Glutamatergic neuron (in vitro differentiated cells): ENCODE measurements at places on chromosomes 11 and 22. TPM values are rescaled to one million over a fixed set of nuclear protein-coding genes. Genes with fewer than 3 reads are reported as not detected.
A peak's percentile ranks its signal among the peaks of the same experiment; 100 is the strongest.

The DKK3 gene
- total RNA-seq: 131 TPM

The CPT1B gene
- 118 TPM for total RNA-seq

The CDC42BPG gene
- 2.3 TPM for total RNA-seq

The ACTN3 gene
- 2.0 TPM for total RNA-seq

The AMPD3 gene
- 0.44 TPM for total RNA-seq

The NRXN2 gene
- 50.4 TPM for total RNA-seq

The PRSS23 gene
- total RNA-seq: 20.2 TPM

DNA sequence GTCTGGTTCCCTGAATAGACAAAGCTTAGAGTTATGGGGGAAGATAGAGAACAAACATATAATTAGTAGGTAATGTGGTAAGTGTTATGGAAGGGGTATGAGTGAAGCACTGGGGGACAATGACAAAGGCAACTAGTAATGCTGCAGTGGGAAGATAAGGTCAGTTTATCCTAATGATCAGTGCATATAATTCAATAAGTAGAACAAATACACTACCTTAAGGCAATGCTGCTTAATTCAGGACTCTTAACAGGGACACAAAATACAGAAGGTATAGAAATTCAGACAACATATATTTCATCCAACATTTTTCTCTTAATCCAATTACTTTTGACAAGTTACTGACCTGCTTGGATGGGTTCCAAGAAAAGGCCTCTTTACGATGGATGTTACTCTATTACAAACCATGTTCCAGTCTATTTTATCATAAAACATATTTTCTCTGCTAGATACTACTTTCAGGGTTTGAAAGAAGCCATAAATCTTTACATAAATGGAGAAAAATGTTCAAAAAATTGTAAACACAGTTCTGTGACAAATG, 1186.2 kb downstream of the LRRC4C start:
- DNase-seq: no peak

- DNase-seq: no peak
These were observed 143.8 kb upstream of the DDI1 start for GRCh38 chr11:103892603-103893002.

- no peak for DNase-seq
These were observed 22.6 kb upstream of the GNAZ start for GRCh38 chr22:23047742-23048141.

DNA sequence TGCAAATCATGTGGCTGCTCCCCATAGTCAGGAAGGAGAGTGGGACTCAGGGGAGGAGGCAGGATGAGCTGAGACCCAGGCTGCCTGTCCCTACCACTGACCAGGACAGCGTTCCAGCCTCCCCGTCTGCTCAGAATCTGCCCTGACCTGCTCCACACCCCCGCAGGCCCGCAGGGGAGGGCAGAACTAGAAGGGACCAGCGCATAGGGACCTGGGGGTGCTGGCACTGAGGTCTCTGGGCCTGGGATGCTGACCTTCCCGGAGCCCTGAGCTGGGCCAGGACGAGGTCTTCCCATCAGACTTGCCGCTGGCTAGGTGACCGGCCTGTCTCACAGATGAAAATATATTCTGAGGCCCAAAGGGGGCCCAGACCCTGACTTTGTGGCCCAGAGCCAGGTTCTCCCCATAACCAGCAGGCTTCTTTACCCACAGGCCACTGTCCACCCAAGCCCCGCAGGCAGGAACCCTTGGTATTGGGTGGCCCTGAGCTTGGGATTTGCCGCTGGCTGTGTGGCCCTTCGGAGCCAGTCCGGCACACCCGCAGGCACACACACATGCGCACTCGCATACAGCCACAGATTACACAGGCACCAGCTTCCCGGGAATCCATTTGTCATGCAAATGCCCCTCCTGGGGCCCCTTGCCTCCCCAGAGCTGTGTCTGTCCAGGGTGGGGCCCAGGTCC, 13.8 kb upstream of the PIM3 start:
- DNase-seq: no peak

DNA sequence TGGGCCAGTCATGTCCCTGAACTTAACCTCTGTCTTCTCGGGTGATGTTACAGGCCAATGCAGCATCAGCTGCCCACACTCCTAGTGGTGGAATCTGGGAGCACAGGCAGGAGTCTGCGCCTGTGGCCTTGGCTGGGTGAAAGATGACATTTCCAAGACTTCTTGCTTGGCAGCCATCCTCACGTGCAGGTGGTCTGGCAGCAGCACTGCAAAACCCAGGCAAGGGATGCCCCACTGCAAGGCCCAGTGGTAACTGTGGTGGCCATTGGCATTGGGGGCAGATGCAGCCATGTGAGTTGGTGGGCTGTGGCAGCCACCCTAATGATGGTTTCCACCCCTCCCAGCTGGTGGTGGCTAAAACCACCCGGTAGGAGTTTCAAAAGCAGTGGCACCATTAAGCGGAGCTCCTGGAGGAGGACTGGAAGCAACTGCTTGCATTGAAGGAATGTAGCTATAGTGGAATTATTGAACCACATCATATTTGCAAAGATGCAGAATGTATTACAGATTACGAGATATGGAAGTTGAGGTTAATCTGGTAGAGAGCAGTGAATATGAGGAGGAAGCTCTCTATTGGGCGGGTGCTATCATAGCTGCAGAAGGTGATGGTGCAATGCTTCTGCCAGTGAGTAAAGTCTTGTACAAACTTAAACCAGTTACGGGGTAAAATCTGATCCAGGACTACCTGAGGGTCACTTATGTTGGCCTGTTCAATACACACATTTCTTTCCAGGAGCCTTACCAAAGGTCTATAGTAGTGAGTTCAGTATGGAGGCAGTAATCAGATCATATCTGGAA, 120.7 kb upstream of the TOP3B start:
- peak; percentile 70 for DNase-seq

GRCh38 chr11:57287884-57288283, 36.9 kb downstream of the TNKS1BP1 start:
- DNase-seq: no peak

DNA sequence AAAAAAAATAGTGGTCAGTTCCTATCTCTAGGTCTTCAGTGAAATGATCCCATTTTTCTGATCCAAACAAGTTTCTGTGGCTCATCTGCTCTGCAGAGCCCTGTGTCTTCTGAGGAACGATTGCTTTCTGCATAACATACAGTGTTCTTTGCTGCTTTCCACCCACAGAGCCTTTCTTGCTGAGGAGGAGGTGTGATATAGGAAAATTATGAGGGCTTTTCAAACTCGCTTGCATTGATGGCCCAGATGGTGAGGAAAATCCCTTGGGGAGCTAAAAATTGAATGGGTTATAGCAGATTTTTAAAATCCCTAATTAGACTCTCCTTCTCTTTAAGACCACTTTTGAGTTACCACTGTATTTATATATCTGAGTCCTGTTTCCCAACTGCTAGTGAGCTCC, 31.3 kb downstream of the JAM3 start:
- DNase-seq: no peak

- no peak for DNase-seq
These were observed 10.7 kb downstream of the TSPAN18 start for GRCh38 chr11:44737245-44738085.

DNA sequence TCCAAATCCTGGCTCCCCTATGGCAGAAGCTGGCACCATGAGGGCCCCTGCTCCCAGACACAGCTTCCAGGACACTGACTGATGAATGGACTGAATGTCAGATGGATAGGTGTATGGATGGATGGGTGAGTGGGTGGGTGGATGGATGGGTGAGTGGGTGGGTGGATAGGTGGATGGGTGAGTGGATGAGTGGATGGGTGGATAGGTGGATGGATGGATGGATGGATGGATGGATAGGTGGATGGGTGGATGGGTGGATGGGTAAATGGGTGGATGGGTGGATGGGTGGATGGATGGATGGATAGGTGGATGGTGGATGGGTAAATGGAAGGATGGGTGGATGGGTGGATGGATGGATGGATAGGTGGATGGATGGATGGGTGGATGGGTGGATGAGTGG, 4.3 kb downstream of the FGF3 start:
- no peak for DNase-seq

DNA sequence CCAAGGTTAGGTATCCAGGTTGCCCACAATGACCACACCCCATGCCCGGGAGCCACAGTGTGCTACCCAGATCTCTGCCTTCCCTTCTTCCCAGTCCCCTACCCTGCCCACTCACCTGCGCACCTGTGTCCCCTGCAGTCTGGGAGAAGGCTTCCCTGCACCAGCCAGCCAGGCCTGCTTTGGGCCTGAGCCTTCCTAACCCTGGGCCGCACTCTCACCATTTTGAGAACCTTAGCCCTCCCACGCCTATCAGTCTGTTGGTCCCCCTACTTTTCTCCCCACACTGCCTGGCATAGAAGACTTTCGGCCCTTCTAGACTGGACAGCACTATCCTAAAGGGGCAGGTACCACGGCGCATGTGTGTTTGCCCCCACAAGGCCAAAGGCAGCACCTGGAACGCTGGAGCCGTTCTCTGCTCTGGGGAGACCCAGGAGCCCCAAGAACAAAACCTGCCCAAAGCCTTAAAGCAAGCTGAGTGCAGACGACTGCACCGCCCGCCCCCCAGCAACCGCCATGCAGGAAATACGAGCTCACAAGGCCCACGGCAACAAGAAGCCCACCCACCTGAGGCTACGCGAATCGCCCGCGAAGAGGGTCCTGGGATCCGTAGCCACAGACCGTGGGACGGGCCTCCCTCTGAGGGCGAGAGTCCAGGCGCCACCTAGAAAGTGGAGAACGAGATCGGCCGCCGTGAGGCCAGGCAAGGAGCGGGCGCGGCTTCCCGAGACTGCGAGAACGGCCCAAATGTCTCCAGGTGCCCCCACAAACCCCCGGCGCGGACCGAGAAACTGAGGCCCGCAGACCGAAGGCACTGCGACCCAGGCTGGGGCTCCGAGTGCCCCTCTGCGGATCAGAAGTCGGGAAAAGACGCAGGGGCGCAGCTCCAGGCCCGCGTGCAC, 546 bp downstream of the GNB1L start:
- peak; percentile 18 for DNase-seq

DNA sequence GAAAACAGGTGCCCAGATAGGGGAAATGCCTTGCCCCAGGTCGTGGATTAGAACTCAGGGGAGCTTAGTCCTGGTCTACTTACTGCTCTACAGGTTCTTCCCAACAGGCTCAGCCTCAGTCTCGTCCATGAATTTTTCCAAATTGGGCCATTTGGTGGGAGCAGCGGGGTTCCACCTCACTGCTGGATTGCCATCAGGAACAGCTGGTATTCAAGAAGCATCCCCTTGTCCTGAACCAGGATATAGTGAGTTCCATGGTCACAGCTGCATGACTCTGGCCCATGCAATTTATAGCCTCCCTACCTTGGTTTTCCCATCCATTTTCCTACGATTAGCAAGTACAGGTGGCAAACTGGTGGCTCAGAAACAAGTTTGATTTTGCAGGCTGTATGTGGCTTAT, 6.6 kb upstream of the UBE2L6 start:
- DNase-seq: no peak
